Fibroblast of the aortic adventitia (primary cell): ENCODE measurements at places on chromosomes 12 and 14. TPM values are rescaled to one million over a fixed set of nuclear protein-coding genes. Genes with fewer than 3 reads are reported as not detected.

The DNAH10 gene
- 0.18 and 0.82 TPM in 2 replicates for total RNA-seq

The DCD gene
- total RNA-seq, result not detected in 2 replicates

The ADAMTS20 gene
- total RNA-seq, result not detected in 2 replicates

The MYH6 gene
- total RNA-seq, result not detected in 2 replicates

The FSCB gene
- 0.09 and 1.4 TPM in 2 replicates for total RNA-seq

The IFT81 gene
- 20.4 and 30.8 TPM in 2 replicates for total RNA-seq

The CD27 gene
- total RNA-seq, result 0.18 TPM in 1 of 2 replicates, not detected in the other

The KRT72 gene
- total RNA-seq, result not detected in 2 replicates

The VPS37B gene
- 12.5 and 17.8 TPM in 2 replicates for total RNA-seq

The NANOG gene
- total RNA-seq, result under 0.01 and 0.16 TPM in 2 replicates

The IFNG-AS1 gene
- 0.09 TPM in 1 of 2 replicates, not detected in the other for total RNA-seq

The KCNMB4 gene
- total RNA-seq, result 2.0 TPM in 2 replicates

The GLS2 gene
- 0.36 TPM in 1 of 2 replicates, not detected in the other for total RNA-seq

The NAV3 gene
- total RNA-seq, result 83.1 and 121 TPM in 2 replicates

The SMCO3 gene
- total RNA-seq, result 0.09 TPM in 1 of 2 replicates, not detected in the other

The GLT1D1 gene
- not detected in 2 replicates for total RNA-seq

The SLC17A8 gene
- not detected in 2 replicates for total RNA-seq

The C12orf50 gene
- not detected in 2 replicates for total RNA-seq

The TCL1B gene
- 0.98 TPM in 1 of 2 replicates, not detected in the other for total RNA-seq

The TOMM20L gene
- not detected in 2 replicates for total RNA-seq

The FGF6 gene
- not detected in 2 replicates for total RNA-seq

The ZC2HC1C gene
- total RNA-seq, result 0.90 and 1.6 TPM in 2 replicates

The IPO8 gene
- total RNA-seq, result 40.9 and 49.8 TPM in 2 replicates

The PTGER2 gene
- total RNA-seq, result 1.6 and 50.1 TPM in 2 replicates

The PRR13 gene
- total RNA-seq, result 59.5 and 60.0 TPM in 2 replicates

The TMEM121 gene
- 4.0 and 6.7 TPM in 2 replicates for total RNA-seq

The ADCY4 gene
- total RNA-seq, result 1.2 and 6.3 TPM in 2 replicates

The LRRC43 gene
- 0.74 and 3.5 TPM in 2 replicates for total RNA-seq

The KLRG1 gene
- total RNA-seq, result 1.2 TPM in 1 of 2 replicates, not detected in the other

The PLXNC1 gene
- 4.3 and 6.1 TPM in 2 replicates for total RNA-seq

The CCDC175 gene
- not detected in 2 replicates for total RNA-seq

The MAP1LC3B2 gene
- total RNA-seq, result not detected in 2 replicates
